ENCODE measurements at places on chromosomes 12 and 14.

GRCh38 chr14:102878970-102879460, 43.4 kb upstream of the AMN start:
- no peak for DNase-seq

GRCh38 chr14:93271111-93271510, 61.7 kb downstream of the BTBD7 start:
- DNase-seq: peak; percentile 25

DNA sequence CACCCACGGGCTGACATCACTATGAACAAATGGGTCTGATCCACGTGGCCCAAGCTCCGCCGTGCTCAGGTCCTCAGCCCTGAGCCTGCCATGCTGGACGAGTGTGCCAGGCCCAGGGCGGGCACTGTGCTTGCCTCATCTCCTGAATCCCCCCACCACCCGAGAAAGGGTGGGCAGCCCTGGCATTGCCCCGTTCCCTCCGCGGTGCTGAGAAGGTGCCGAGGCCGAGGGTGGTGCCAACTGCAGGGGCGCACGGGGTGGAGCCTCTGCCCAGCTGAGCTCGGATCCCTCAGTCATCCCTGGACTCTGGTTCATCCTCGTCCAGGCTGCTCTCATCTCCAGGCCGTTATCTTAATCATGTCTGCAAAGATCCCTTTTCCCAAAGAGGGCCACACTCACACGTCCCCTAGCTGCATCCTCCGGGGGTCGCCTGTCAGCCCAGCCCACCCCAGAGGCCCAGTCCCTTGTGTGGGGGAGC, 60.6 kb downstream of the NOC4L start:
- no peak for DNase-seq

GRCh38 chr12:115500872-115501271, 776.6 kb downstream of the MED13L start:
- DNase-seq: no peak

DNA sequence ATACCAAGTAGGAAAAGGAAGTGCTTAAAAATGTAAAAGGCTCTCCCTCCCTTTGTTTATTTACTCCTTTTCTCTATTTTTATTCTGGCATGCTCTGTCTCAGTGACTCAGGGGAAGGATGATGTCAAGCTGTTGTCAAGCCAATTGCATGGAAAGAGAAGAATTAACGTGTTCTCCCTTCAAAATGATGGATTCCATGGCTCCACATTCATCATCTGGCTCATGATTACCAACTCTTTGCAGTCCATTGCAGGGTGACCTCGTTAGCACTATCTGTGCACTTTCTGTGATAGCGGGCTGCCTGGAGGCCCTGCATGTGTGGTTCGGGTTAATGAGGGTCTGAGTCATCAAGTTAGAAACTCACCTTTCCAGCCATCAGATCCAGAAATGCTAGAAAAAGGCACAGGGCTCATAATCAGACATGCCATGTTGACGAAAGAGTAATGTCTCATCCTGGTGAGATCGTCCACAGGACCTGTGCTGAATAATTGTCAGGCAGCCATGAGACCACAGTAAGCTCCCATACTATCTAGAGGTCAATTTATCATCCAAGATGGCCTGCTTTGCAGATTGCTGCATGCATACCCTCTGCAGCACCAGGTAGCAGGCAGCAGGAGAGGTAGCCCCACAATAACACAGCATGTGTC, 79.2 kb upstream of the BTG1 start:
- DNase-seq: no peak
